ENCODE measurements at places on chromosomes 3 and 15. TPM values are rescaled to one million over a fixed set of nuclear protein-coding genes. Genes with fewer than 3 reads are reported as not detected.

NR2E3 gene
- total RNA-seq: not detected

KCNMB3 gene
- total RNA-seq: 3.4 TPM

UTS2B gene
- total RNA-seq: 0.62 TPM

ZKSCAN7 gene
- total RNA-seq: 25.0 TPM

CTXND1 gene
- total RNA-seq: 1.1 TPM

- peaks cover 35% of the 10 kb centered on the region for H3K4me1 ChIP-seq
- no peak overlapping the region for H3K27ac ChIP-seq
- DNase-seq: no peak
- no peak overlapping the region for H3K4me3 ChIP-seq
- H3K27me3 ChIP-seq: no peaks in the 10 kb centered on the region
- peaks cover 4% of the 10 kb centered on the region for H3K36me3 ChIP-seq
Measured at GRCh38 chr15:67411486-67411885, 109.4 kb upstream of the C15orf61 start.

DNA sequence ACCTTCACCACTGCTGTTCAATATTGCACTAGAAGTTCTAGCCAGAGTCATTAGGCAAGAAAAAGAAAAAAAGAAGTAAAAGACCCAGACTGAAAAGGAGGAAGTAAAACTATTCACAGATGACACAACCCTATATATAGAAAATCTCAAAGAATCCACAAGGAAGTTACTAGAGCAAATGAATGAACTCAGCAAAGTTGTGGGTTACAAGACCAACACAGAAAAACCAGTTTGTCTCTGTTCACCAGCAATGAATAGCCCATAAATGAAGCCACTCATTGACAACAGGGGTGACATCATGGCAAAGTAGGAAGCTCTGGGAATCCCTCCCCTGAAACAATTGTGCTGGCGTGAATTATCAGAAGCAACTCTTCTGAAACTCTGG, 4.6 kb downstream of the CFAP100 start:
- H3K27me3 ChIP-seq: peaks cover 24% of the 10 kb centered on the region
- H3K4me3 ChIP-seq: no peak overlapping the region
- no peak overlapping the region for H3K27ac ChIP-seq
- DNase-seq: no peak
- H3K4me1 ChIP-seq: no peaks in the 10 kb centered on the region

- no peaks in the 10 kb centered on the region for H3K36me3 ChIP-seq
- no peak overlapping the region for H3K27ac ChIP-seq
- DNase-seq: no peak
- no peak overlapping the region for H3K4me3 ChIP-seq
- peaks cover 37% of the 10 kb centered on the region for H3K27me3 ChIP-seq
- H3K4me1 ChIP-seq: peaks cover 2% of the 10 kb centered on the region
Measured at GRCh38 chr15:83250781-83251180, 33.7 kb downstream of the BNC1 start.

DNA sequence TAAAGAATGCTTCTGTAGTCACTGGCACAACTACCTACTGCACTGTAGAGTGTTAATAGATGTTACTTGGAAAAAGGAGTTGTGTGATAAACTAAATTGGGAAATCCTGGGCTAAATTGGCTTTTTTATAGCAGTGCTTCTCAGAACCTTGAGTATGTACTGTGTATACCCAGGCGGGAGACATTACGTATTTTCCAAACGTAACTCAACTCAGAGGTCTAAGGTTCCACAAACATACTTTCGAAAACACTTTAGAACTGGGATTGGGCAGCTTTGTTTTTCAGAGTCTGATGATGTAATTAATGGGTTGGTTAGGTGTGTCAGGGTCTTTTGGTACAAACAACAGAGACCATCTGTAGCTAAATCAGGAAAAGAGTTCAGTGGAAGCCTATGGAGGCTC, 53.5 kb upstream of the CHST2 start:
- no peak overlapping the region for H3K27ac ChIP-seq
- H3K27me3 ChIP-seq: no peaks in the 10 kb centered on the region
- no peak overlapping the region for H3K4me3 ChIP-seq
- H3K36me3 ChIP-seq: peaks cover 4% of the 10 kb centered on the region
- DNase-seq: no peak

GRCh38 chr3:192831111-192831644, 86.5 kb downstream of the MB21D2 start:
- H3K4me1 ChIP-seq: peaks cover 34% of the 10 kb centered on the region
- H3K27ac ChIP-seq: no peak overlapping the region
- no peak for DNase-seq
- no peaks in the 10 kb centered on the region for H3K27me3 ChIP-seq
- H3K4me3 ChIP-seq: no peak overlapping the region

- no peaks in the 10 kb centered on the region for H3K27me3 ChIP-seq
- no peak overlapping the region for H3K4me3 ChIP-seq
- H3K36me3 ChIP-seq: no peaks in the 10 kb centered on the region
- no peak for DNase-seq
- no peaks in the 10 kb centered on the region for H3K4me1 ChIP-seq
Measured at GRCh38 chr3:21665444-21666100, 85.4 kb downstream of the ZNF385D start.

GRCh38 chr15:86935841-86936240, 856.2 kb downstream of the AGBL1 start:
- H3K4me3 ChIP-seq: no peak overlapping the region
- H3K27ac ChIP-seq: no peak overlapping the region
- DNase-seq: no peak
- H3K36me3 ChIP-seq: no peaks in the 10 kb centered on the region

GRCh38 chr3:13083898-13084297, 10.7 kb upstream of the IQSEC1 start:
- DNase-seq: no peak
- peaks cover 14% of the 10 kb centered on the region for H3K27me3 ChIP-seq
- H3K4me1 ChIP-seq: no peaks in the 10 kb centered on the region
- H3K27ac ChIP-seq: no peak overlapping the region
- no peak overlapping the region for H3K4me3 ChIP-seq
- no peaks in the 10 kb centered on the region for H3K36me3 ChIP-seq

DNA sequence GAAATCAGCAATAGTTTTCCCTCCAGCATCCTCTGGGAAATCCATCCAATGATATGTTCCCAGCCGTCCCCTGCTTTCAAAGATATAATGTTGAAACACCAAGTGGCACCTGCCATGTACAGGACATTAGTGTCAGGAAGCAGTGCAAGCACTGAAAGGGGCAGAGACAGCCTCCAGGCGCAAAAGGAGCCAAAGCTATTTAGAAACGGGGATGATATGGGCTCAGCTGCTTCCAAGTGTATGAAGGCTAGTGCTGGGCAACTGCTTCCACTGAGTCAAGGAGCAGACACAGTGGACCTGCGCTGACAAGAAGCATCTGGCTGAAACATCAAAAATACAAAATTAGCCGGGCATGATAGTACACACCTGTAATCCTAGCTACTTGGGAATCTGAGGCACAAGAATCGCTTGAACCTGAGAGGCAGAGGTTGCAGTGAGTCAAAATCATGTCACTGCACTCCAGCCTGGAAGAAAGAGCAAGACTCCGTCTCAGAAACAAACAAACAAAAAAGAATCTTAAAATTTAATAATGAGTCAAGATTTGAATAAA, 119.7 kb downstream of the AQP9 start:
- H3K27ac ChIP-seq: peak overlapping the region; percentile 78
- H3K27me3 ChIP-seq: peaks cover 4% of the 10 kb centered on the region
- no peak for DNase-seq
- no peak overlapping the region for H3K4me3 ChIP-seq

DNA sequence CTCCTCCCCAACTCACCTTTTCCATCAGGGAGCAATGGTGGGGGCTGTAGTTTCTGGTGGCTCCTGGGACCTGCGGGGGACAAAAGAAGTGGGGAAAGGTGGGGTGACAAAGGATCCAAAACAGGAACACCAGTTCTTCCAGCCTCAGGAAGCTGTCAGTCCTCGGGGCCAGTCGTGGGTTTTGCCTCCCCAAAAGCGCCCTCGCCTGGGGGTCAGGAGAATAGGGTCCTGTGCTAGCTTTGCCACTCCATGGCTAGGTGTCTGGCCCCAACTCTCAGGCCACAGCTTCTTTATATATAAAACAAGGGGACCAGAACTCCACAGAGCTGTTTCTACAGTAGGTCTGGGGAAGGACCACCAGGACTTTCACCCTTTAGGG, 4.0 kb downstream of the CCDC9B start:
- no peak overlapping the region for H3K4me3 ChIP-seq
- H3K27ac ChIP-seq: no peak overlapping the region
- H3K4me1 ChIP-seq: peaks cover 5% of the 10 kb centered on the region

DNA sequence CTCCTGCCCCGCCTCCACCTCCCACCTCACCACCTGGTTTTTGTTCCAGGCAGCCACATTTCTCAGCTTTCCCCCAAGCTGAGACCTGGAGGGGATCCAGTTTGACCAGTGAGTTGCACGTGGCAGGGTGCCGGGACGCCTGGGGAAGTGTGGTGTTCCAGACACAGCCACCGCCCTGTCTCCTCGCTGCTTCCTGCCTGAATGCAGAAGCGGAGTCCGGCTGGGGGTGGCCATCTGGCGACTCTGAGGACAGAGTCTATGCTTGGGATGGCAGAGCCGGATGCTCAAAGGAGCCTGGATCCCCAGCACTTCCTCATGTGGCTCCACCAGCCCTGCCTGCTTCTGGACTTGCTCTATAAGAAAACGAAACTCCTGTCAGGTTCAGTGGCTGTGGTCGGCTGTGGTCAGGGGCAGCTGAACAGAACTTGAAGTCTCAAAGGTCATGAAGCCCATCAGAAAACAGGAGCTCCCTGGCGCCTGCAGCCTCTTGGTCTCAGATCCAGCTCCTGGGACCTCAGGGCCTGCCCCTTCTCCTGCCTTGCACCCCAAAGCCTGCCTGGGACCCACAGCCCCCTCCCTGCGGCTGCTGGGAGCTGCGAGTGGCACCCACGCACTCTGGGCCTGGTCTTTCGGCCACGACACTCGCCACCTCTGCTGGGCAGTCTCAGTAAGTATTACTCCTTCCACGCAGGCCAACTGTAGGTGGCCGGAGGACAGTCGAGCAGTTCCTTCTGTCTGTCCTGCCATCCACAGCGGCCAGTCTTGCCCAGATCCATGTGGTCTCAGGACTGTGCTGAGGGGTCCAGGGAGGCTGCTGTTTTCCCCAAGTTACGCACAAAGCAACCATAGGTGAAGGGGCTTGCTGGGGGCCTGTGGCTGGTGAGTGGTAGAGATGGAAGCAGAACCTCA, 112.8 kb upstream of the MEF2A start:
- no peak overlapping the region for H3K27ac ChIP-seq
- no peak overlapping the region for H3K4me3 ChIP-seq
- H3K27me3 ChIP-seq: peaks cover 20% of the 10 kb centered on the region
- H3K36me3 ChIP-seq: no peaks in the 10 kb centered on the region
- no peak for DNase-seq

GRCh38 chr3:96012939-96013338, 801.5 kb upstream of the EPHA6 start:
- H3K27me3 ChIP-seq: no peaks in the 10 kb centered on the region
- no peak overlapping the region for H3K27ac ChIP-seq
- no peak for DNase-seq
- H3K4me1 ChIP-seq: no peaks in the 10 kb centered on the region

GRCh38 chr3:8488877-8489276, 12.7 kb upstream of the LMCD1 start:
- no peak for DNase-seq
- H3K4me3 ChIP-seq: no peak overlapping the region
- H3K27ac ChIP-seq: no peak overlapping the region
- peaks cover 8% of the 10 kb centered on the region for H3K4me1 ChIP-seq

All from progenitor cell of endocrine pancreas (in vitro differentiated cells).